Mammary epithelial cell (primary cell): ENCODE measurements at places on chromosomes 11 and 22. TPM values are rescaled to one million over a fixed set of nuclear protein-coding genes. Genes with fewer than 3 reads are reported as not detected.

The RTCB gene
- 75.8 and 88.0 TPM in 2 replicates for total RNA-seq

The ANO9 gene
- total RNA-seq, result 16.1 and 31.2 TPM in 2 replicates

The OR6A2 gene
- 0.64 and 0.68 TPM in 2 replicates for total RNA-seq

The LUZP2 gene
- total RNA-seq, result not detected in 2 replicates

The PAAF1 gene
- 20.0 and 25.8 TPM in 2 replicates for total RNA-seq

The MUC5AC gene
- 0.03 TPM in 1 of 2 replicates, not detected in the other for total RNA-seq

The LRRC4C gene
- 2.7 TPM for total RNA-seq

The DEPDC7 gene
- total RNA-seq, result 6.4 and 6.8 TPM in 2 replicates

The OR51B2 gene
- not detected for total RNA-seq

The PHOX2A gene
- not detected in 2 replicates for total RNA-seq

The GPHA2 gene
- not detected for total RNA-seq

The MPST gene
- 34.1 and 40.1 TPM in 2 replicates for total RNA-seq

The DLG2 gene
- total RNA-seq, result 1.8 TPM

The PACSIN3 gene
- 52.4 and 53.4 TPM in 2 replicates for total RNA-seq

The ROM1 gene
- total RNA-seq, result 2.3 TPM

The RIC8A gene
- 132 TPM for total RNA-seq

The CLMP gene
- 175 TPM for total RNA-seq

The DAGLA gene
- total RNA-seq, result 0.67 TPM

The TEX12 gene
- total RNA-seq, result 0.50 TPM

The KDM4E gene
- not detected for total RNA-seq

The FADS2 gene
- total RNA-seq, result 54.0 and 222 TPM in 2 replicates

The PATE4 gene
- not detected for total RNA-seq

The CNTN5 gene
- total RNA-seq, result not detected

The GLYATL1 gene
- total RNA-seq, result 0.50 TPM

The OR52E4 gene
- not detected for total RNA-seq

The ARCN1 gene
- total RNA-seq, result 115 TPM

The POU2AF2 gene
- total RNA-seq, result not detected in 2 replicates

The FAM83F gene
- total RNA-seq, result 59.4 and 67.3 TPM in 2 replicates

The C11orf42 gene
- total RNA-seq, result not detected

The C11orf58 gene
- total RNA-seq, result 115 and 178 TPM in 2 replicates

The HEPHL1 gene
- 36.5 and 60.8 TPM in 2 replicates for total RNA-seq

The OR10D3 gene
- total RNA-seq, result not detected

The DCPS gene
- 16.5 TPM for total RNA-seq

The GALNT18 gene
- 15.4 and 25.0 TPM in 2 replicates for total RNA-seq

The SAA4 gene
- not detected for total RNA-seq

The HEPN1 gene
- total RNA-seq, result not detected

The TEAD1 gene
- 107 and 132 TPM in 2 replicates for total RNA-seq

The HTR3B gene
- not detected in 2 replicates for total RNA-seq

The B3GAT1 gene
- total RNA-seq, result 0.32 and 0.33 TPM in 2 replicates

The ALDH3B1 gene
- 10.6 and 17.0 TPM in 2 replicates for total RNA-seq

The CUL5 gene
- total RNA-seq, result 29.8 and 38.7 TPM in 2 replicates

The KIF18A gene
- 3.4 and 11.6 TPM in 2 replicates for total RNA-seq

The NRIP3 gene
- 2.1 and 2.4 TPM in 2 replicates for total RNA-seq

The GDPD5 gene
- 13.3 TPM for total RNA-seq

The MRGPRF gene
- total RNA-seq, result not detected in 2 replicates

The FGF3 gene
- total RNA-seq, result not detected

The HORMAD2 gene
- total RNA-seq, result not detected in 2 replicates

The APOL3 gene
- total RNA-seq, result 1.3 and 1.6 TPM in 2 replicates

The EHBP1L1 gene
- total RNA-seq, result 17.5 TPM

The OR51B4 gene
- not detected in 2 replicates for total RNA-seq
